ENCODE measurements at places on chromosomes 13 and 19.

- no peak for DNase-seq
Measured at GRCh38 chr19:18756896-18757295, 34.2 kb downstream of the COMP start.

DNA sequence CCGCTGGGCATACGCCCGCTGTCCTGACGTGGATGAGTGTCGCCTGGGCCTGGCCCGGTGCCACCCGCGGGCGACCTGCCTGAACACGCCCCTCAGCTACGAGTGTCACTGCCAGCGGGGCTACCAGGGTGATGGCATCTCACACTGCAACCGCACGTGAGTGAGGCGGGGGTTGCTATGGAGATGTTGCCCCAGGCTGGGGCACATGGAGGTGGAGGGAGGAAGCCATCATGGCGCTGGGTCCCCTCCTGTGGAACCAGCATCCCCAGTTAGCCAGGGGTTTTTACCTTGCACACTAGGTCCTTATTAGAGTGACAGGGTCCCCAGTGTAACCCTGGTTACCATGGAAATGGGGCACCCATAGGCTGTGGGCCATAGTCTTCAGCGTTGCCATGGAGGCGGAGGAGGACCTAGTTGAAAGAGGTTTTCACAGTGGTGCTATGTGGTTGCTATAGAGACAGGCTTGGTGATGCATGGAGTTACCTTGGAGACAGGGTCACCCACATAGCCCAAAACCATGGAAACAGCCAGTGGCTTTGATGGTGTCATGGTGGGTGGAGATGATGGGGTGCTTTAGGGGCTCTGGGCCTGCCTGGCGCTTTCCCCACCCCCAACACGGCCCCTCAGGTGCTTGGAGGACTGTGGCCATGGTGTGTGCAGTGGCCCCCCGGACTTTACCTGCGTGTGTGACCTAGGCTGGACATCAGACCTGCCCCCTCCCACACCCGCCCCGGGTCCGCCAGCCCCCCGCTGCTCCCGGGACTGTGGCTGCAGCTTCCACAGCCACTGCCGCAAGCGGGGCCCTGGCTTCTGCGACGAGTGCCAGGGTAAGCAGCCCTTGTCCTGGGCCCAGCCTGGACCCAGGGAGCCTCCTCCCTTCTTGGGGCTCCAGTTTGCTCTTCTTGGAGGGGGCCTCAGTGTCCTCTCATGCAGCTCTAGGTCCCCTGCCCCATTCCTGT, 27.1 kb downstream of the MEGF8 start:
- no peak for DNase-seq

- peak; percentile 46 for DNase-seq
Measured at GRCh38 chr19:34733266-34733745, 737 bp upstream of the ZNF181 start.

DNA sequence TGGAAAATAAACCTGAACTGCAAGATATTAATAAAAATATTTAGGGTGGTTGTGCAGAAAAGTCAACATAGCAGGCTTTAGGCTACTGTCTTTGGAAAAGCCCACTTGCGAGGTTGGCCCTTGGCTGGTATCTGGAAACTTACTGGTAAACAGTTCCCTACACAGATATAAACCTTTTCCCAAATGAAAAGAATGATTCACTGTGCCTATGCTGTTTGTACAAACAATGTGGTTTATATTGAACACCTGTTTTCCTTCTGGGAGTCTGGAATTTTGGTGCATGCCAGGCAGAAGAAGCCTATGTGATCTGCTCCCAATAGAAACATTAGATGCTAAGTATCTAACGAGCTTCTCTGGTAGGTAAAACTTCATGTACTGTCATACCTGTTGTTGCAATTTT, 29.7 kb upstream of the SOHLH2 start:
- no peak for DNase-seq

- DNase-seq: no peak
Measured at GRCh38 chr19:10979951-10980381, 19.1 kb downstream of the SMARCA4 start.

DNA sequence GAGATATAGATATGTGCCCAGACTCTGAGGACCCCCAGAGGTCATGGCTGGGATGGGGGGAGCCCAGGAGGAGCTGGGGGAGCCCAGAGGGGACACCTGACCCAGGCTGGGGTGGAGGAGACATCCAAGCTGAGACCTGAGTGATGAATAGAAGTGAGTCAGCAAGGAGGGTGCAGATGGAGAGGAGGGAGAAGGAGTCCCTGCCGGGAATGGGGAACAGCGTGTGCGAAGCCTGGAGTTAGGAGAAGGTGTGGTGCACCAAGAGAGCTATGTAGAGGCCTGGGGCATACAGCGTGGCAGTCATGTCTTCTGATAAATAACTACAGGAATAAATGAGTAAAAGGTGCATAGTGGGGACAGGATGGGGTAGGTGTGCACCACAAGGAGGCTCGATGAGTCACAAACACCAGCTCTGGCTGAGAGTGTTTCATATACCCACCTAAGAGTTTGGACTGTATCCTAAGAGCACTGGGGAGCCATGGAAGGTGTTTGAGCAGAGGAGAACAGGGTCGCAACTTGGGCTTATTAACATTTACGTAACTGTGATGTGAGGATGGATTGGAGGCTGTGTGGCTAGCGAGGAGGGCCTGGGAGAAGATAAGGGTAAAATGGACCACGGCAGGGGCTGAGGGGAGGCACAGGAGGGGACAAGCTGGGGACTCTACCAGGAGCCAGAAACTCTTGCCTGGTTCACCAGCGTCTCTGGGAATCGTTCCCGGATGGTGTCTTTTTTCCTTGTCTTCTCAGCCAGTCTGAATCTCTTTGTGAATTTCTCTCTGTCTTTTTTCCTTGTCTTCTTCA, 1.4 kb downstream of the CEACAM18 start:
- no peak for DNase-seq

GRCh38 chr13:39913928-39914327, 258.5 kb downstream of the COG6 start:
- DNase-seq: no peak

GRCh38 chr19:3359015-3359918, 7.1 kb upstream of the NFIC start:
- peak; percentile 79 for DNase-seq

- no peak for DNase-seq
Measured at GRCh38 chr13:32428581-32429432, 877 bp upstream of the N4BP2L1 start.

DNA sequence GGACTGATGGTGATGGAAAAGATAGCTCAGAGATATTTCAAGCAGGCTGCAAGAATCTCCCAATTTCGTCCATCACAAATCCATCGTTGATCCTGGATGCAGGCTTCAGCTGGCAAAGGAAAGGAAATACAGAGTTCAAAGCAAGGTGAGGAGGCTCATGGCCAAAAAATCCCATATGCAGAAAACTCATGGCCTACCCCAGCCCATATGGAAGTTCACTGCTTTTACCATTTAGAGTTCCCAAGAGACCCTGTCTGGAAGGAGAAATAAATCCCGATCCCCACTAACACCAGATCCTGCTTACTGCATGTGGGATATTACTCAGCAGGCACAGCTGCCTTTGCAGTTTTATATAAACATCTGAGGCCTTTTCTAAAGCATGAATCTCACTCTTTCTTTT, 412.9 kb upstream of the SPRY2 start:
- no peak for DNase-seq

GRCh38 chr13:100600461-100600860, 11.9 kb upstream of the GGACT start:
- DNase-seq: no peak

DNA sequence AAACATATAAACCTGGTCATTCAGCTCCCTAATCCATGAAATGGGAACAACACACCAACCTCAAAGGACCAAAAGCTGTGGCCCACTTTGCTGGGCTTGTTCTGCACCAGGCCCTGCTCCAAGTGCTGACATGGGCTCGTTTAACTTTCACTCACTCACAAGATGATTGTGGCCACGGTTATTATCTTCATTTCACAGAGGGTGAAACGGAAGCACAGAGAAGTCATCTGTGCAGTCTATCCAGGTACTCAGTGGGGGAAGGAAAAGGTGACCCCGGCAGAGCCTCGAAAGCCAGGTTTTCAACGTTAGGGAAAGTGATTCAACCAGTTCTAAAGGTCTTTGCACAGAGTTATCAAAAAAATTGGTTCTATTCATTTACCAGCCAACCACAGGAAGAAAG, 68.0 kb downstream of the CRYL1 start:
- DNase-seq: no peak

GRCh38 chr13:32791545-32792172, 205.4 kb downstream of the PDS5B start:
- DNase-seq: no peak

- no peak for DNase-seq
Measured at GRCh38 chr19:5356428-5356827, 15.8 kb upstream of the PTPRS start.

DNA sequence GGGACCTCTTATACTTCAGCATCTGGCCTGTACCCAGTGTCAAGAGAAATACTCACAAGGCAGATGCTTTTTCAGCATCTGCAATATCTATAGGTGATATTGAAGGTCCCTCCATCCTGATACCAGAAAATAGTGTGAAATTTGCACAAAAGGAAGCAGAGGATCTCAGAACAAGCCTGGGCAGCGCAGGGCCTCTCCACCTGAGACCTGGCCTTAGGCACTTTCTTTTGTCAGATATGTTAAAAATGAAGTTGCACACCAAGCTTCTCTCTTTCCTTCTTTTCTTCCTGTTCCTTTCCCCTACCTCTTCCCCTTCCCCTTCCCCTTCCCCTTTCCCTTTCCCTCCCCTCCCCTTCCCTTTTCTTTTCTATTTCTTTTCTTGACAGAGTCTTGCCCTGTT, 62.2 kb downstream of the ARHGEF18 start:
- no peak for DNase-seq

GRCh38 chr13:43333176-43333575, 309.8 kb downstream of the DNAJC15 start:
- no peak for DNase-seq

- DNase-seq: no peak
Measured at GRCh38 chr13:106675311-106675710, 107.4 kb upstream of the ARGLU1 start.

DNA sequence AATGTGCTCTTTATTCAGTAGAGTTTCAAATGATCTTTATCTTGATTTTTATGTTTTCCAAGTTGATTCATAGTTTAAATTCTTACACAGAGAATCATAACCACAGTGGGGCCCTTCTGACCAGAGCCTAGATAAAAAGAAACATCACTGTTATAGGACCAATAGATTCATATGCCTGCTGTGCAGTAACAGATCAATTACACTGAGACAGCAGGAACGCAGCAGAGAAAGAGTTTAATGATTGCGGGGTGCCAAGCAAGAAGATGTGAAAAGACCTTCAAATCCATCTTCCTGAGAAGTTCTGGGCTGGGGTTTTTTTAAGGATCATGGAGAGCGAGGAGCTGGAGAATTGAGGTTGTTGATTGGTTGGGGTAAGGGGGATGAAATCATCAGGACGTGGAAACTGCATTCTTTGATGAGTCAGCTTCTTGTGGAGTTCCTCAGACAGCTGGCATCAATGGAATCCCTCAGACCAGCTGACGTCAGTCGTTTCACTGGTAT, 346.6 kb downstream of the TBC1D4 start:
- no peak for DNase-seq

- no peak for DNase-seq
Measured at GRCh38 chr19:858868-859843, at the start of gene CFD. Gene CFD (plus strand): TSS chr19:859664. CDS start chr19:859690, 26 bp downstream.

- DNase-seq: no peak
Measured at GRCh38 chr19:50255115-50255514, 51.7 kb downstream of the MYH14 start.
